ENCODE measurements at places on chromosomes 13 and 19. TPM values are rescaled to one million over a fixed set of nuclear protein-coding genes. Genes with fewer than 3 reads are reported as not detected.

PINLYP gene
- 3.2 TPM for polyA plus RNA-seq

TMEM255B gene
- polyA plus RNA-seq, result 0.12 TPM

KCTD4 gene
- polyA plus RNA-seq, result 2.0 TPM

KBTBD7 gene
- 22.6 TPM for polyA plus RNA-seq

PSENEN gene
- polyA plus RNA-seq, result 46.2 TPM

BRSK1 gene
- 213 TPM for polyA plus RNA-seq

TNFSF11 gene
- not detected for polyA plus RNA-seq

ADGRE1 gene
- not detected for polyA plus RNA-seq

OR10H1 gene
- polyA plus RNA-seq, result not detected

ARHGEF18 gene
- 33.6 TPM for polyA plus RNA-seq

ZNF682 gene
- polyA plus RNA-seq, result 57.1 TPM

NCLN gene
- polyA plus RNA-seq, result 21.1 TPM

WDR88 gene
- polyA plus RNA-seq, result not detected

LILRA6 gene
- polyA plus RNA-seq, result not detected

ZNF441 gene
- 137 TPM for polyA plus RNA-seq

PEX11G gene
- 1.2 TPM for polyA plus RNA-seq

TOMM40 gene
- 48.4 TPM for polyA plus RNA-seq

DGKH gene
- polyA plus RNA-seq, result 2.9 TPM

FFAR1 gene
- not detected for polyA plus RNA-seq
